ENCODE measurements at places on chromosomes 1 and 21.
A peak's percentile ranks its signal among the peaks of the same experiment; 100 is the strongest.

DNA sequence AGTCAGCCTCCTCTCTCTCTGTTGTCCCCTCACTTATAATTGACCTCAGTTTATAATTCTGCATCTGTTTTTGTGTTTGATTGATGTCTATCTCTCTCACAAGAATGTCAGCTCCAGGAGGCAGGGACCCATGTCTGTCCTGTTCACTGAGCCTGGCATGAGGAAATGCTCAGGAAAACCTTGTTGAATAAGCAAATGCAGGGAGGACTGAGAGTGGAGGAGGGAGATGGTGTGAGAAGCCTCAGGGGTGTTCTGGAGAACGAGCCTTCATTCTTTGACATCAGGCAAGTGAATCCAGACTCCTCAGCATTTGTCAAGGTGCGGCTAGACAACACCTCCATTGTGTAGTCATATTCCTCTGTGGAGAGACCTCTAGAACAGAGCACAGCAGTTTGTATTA lies 45.5 kb downstream of the MAN1C1 start:
- DNase-seq, result no peak

- DNase-seq, result peak; percentile 24
These were observed at the start of gene KCNA3 for GRCh38 chr1:110674337-110675059. Gene KCNA3, minus strand, starts transcription at chr1:110674940. Its CDS starts 131 bp downstream, at chr1:110674809.

- no peak for DNase-seq
These were observed 13.6 kb downstream of the THAP3 start for GRCh38 chr1:6638226-6638625.

GRCh38 chr1:23215751-23216449 lies 1.4 kb downstream of the HTR1D start:
- DNase-seq, result no peak

GRCh38 chr1:204348722-204349121 lies 11.0 kb downstream of the PLEKHA6 start:
- DNase-seq, result no peak

- no peak for DNase-seq
These were observed 201.5 kb downstream of the TBX15 start for GRCh38 chr1:118786454-118787155.

DNA sequence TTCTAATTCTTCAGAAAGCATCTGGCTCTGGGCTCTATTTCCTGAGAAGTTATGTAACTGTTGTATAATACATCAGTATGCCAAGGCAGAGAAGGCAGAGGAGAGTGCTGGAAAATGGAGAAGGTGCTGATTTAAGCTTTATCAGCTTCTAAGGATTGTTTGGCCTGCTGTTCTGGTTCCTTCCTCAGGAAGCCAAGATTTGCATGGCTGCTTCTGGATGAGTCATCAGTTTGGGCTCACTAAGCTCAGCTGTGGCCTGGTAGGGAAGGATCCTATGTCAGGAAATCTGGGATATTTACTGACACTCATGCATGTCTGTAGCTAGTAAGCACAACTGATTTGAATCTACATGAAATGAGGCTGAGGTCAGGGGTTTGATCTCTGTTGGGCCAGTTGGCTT lies 73.2 kb upstream of the ADGRL4 start:
- no peak for DNase-seq

- no peak for DNase-seq
These were observed 19.8 kb downstream of the OLFML2B start for GRCh38 chr1:162003830-162004215.

GRCh38 chr1:97143236-97143882 lies 421.8 kb downstream of the PTBP2 start:
- no peak for DNase-seq

GRCh38 chr1:240980342-240980741 lies 368.4 kb upstream of the GREM2 start:
- no peak for DNase-seq

DNA sequence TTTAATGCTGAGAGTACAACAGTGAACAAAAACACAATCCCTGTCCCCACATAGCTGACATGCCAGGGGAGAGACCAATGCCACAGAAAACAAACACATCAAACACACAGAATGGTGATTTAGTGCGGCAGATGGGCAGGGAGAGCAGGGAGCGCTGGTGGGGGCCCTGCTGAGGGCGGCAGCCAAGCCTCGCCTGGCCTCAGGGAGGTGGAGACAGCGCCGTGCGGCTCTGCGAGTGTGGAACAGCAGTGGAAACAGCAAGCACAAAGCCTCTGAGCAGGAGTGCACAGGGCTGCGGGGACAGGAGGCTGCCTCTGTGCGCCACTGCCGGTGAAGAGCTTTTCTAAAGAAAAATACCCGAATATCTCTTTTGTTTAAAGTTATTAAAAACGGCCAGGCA lies 17.0 kb downstream of the MCM3AP start:
- no peak for DNase-seq

DNA sequence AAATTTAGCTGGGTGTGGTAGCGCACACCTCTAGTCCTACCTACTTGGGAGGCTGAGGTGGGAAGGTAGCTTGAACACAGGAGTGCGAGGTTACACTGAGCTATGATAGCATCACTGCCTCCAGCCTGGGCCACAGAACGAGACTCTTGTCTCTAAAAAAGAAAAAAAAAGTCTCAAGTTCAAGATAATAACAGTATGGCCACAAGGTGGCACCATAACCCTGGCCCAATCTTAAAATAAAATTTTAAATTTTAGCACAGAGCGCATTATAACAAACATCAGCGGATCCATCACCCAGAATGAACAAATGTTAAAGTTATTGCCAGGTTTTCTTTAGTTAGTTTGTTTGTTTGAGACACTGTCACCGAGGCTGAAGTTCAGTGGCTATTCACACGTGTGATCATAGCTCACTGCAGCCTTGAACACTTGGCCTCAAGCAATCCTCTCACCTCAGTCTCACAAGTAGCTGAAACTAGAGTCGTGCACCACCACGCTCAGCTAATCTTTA lies 2.9 kb upstream of the HTR6 start:
- DNase-seq, result no peak

- DNase-seq, result no peak
These were observed 54.2 kb downstream of the SLC37A1 start for GRCh38 chr21:42567861-42568260.

- DNase-seq, result no peak
These were observed 141.9 kb downstream of the SDCCAG8 start for GRCh38 chr1:243397613-243398321.

- DNase-seq, result no peak
These were observed 14.1 kb upstream of the DPT start for GRCh38 chr1:168742994-168743650.

DNA sequence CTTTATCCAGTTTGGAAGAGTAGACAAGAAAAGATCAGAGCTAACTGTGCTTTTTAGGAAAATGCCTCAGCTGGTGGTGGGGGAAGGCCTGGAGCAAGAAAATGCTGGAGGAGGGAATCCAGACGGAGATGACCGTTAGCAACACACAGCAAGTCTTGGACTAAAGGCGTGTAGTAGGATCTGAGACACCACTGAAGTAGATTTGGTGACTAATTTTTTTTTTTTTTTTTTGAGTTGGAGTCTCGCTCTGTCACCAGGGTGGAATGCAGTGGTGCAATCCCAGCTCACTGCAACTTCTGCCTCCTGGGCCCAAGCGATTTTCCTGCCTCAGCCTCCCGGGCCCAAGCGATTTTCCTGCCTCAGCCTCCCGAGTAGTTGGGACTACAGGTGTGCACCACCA lies 41.2 kb downstream of the LPAR3 start:
- DNase-seq, result no peak

DNA sequence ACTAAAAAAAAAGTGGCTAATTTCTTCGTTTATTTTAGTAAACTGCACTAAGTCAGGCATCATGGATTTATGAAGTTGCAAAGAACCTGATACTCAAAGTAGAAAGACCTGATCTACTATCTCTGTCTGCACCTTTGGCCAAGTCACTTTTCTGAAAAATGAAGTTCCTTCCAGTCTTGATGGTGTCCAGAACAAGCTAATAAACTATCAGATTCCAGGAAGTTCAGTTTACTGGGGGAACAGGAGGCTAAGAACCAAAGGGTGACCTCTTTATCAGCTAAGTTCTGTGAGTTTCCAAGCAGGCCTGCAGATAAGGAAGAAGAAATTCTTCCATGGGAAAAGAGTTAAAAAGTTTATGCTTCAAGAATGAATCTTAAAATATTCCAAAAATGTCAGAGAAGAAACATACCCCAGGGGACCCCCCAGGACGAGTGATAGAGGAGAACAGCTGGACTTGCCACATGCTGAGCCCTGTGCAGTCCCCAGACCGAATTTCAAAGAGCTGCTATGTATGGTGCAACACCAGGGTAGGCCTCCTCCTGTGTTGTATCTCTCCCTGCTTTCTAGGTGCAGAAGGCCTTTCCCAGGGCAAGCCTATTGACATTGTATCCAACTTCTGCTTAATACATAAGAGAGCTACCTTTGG lies 72.8 kb upstream of the FGGY start:
- DNase-seq, result no peak
